ELF-1 (cell line): ENCODE measurements at places on chromosomes 6 and 20.

- DNase-seq, result no peak
Observed at GRCh38 chr6:50979171-50979525, 160.5 kb downstream of the TFAP2B start.

DNA sequence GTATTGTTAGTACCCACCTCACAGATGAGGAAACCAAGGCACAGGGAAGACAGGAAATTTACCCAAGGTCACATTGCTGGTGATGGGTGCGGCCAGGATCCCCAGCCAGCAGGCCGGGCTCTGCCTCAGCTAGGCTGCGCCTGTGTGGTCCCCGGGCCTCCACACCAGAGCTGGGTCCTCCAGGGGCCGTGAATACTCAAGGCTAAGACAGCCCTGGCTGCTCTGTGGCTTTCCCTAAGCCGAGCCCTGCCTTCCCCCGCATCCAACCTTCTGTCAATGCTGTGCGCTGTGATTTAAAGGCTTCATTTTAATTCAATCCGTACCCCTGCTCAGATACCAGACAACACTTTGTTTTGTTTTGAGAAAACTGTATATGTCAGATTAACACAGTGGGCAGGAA is 246.7 kb downstream of the TTLL2 start:
- DNase-seq, result no peak

- DNase-seq, result no peak
Observed at GRCh38 chr6:166820070-166820469, 136.3 kb downstream of the RNASET2 start.

DNA sequence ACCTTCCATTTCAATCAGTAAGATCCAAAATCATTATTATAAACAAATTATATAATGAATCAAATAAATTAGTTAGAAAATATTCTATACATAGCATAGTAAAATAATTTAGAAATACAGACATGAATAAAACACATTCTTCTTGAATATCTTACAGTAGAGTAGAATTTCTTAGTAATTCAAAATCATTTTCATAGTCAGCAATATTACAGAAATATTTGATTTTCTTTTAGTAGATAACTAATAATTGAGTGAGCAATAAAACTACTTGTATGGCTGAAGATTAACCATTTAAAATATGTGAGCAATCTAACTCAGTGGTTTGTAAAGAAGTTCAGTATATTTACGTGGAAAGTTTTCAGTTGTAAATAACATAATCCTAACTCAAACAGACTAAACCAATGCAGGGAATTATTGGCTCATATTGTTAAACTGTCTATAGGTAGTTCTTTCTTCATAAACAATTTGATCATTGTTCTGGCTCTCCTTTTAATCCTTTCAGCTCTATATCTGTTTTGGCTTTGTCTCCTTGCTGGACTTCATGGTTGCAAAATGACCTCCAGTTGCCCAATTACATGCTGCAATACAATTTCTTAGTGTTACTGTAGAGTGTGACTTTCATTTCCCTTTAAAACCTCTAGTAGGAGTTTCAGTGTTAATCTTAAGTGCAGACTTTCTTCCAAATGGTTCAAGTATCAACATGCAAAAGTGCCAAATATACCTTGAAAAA is 307.5 kb downstream of the EYS start:
- DNase-seq, result no peak
